MM.1S (cell line): ENCODE measurements at places on chromosomes 5 and 9.

- no peak for DNase-seq
Measured at GRCh38 chr9:129011170-129011569, 17.0 kb downstream of the SH3GLB2 start.

GRCh38 chr5:94140300-94140699 is 398.9 kb upstream of the POU5F2 start:
- no peak for DNase-seq

DNA sequence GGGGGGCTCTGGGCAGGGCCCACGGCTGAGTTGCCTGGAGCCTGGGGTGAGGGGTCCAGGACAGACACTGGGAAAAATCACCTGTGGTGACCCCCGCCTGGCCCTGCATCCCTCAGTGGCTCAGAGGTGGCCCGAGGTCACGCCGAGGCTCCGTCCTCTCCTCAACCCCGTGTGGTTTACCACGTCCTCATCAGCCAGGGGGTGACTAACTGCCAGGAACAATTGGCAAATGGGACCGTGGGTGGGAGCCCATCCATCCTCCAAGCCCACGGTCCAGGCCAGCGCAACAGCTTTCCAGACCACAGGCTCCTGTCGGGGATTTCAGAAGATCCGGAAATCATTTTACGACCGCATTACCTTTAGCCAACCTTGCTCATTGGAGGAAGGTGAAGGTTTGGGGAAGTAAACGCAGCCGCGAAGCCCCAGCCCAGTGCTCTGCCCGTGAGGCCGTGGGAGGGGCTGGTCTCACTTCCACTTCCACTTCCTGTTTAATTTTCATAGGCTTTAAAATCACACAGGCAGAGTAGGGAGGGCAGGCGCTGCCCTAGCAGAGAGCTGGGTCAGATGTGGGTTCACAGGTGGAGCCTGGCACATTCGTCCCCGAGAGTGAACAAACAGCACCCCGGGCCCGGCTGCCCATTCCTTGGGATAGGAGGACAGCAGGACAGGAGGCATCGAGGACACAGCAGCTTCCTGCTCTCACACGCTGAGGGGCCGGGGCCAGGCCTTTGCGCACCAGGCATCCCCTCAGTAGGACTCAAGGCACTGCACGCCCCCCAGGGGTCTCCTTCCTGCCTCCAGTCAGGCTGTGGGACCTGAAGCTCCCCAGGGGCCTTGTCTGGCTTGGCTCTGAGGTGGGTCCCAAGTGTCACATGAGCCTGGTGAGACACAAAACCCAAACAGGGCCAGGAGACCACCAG is 19.8 kb upstream of the SLC9A3 start:
- DNase-seq, result peak; percentile 73

GRCh38 chr5:133714161-133714915 is 102.0 kb upstream of the FSTL4 start:
- no peak for DNase-seq

- DNase-seq, result no peak
Measured at GRCh38 chr9:120891884-120892747, 15.1 kb upstream of the PHF19 start.

- no peak for DNase-seq
Measured at GRCh38 chr9:36868586-36869282, 165.3 kb downstream of the PAX5 start.

DNA sequence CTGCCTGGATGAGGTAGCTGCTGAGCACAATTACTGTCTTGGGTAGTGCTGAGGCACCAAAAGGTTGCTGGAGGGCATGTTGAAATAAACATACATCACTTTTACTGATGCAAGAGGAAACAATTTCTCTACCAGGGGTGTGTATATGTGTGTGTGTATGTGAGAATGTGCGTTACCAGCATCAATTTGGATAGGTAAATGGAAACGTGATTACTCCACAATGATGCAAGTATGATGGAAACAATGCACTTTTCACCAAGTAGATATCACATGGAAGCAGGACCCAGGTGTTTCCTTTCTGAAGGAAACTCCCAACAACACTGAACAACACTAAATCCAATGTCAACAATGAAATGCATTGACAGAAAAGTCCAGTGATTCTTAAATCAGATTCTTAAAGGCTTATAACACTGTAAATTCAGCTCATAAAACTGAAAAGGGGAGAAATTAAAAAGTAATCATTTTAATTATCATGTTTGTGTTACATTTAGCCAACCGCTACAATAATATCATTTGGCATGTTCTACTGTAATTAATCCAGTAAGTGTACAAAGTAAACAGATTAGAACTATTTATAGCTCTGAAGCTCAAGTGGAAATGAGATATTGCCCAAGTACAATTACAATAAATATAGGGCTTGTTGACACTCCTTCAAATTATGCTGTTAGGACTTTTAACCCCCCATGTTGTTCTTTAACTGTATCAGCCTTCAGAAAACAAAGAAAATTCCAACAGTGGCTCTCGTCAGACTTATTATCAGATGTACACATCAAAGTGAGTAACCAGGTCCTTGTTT is 25.3 kb downstream of the YIPF5 start:
- DNase-seq, result no peak

DNA sequence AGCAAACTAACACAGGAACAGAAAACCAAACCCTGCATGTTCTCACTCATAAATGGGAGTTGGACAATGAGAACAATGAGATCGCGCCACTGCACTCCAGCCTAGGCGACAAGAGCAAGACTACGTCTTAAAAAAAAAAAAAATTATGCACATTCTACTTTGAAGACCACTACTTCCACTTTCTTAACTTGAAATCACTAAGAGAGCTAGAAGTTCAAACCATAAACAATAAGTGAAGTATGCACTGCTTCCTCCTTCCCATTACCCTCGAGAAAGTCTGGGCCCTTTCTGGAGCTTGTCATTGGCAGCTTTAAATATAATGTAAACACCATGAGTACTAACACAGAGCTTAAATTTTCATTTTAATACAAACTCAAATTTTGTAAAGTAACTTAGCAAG is 94.9 kb downstream of the TLE1 start:
- no peak for DNase-seq

DNA sequence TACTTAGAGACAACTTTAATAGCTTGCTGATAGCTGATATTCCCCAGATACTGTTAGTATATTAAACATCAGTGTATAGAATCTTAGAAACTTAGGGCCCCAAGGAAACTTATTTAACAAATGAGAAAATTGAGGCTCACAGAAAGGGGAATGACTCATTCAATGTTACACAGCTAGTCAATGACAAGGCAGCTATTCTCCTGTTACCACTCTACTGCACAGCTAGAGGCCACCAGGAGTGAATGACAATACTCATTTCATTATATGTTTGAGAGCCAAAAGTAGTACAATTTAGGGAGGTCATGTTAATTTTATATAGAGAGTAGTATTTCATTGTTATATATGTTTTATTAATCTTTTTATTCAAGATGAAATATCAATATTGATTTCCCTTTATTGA is 33.2 kb upstream of the PCDHB1 start:
- DNase-seq, result no peak

- DNase-seq, result no peak
Measured at GRCh38 chr9:115461280-115461679, 343.3 kb upstream of the TNC start.

- DNase-seq, result no peak
Measured at GRCh38 chr9:129023036-129023907, 4.9 kb downstream of the SH3GLB2 start.

- DNase-seq, result no peak
Measured at GRCh38 chr5:15520856-15521255, 20.9 kb downstream of the FBXL7 start.

- no peak for DNase-seq
Measured at GRCh38 chr5:106530150-106530549, 1140.6 kb downstream of the EFNA5 start.

GRCh38 chr9:132411091-132411508 is 1.1 kb downstream of the CFAP77 start:
- DNase-seq, result peak; percentile 85

DNA sequence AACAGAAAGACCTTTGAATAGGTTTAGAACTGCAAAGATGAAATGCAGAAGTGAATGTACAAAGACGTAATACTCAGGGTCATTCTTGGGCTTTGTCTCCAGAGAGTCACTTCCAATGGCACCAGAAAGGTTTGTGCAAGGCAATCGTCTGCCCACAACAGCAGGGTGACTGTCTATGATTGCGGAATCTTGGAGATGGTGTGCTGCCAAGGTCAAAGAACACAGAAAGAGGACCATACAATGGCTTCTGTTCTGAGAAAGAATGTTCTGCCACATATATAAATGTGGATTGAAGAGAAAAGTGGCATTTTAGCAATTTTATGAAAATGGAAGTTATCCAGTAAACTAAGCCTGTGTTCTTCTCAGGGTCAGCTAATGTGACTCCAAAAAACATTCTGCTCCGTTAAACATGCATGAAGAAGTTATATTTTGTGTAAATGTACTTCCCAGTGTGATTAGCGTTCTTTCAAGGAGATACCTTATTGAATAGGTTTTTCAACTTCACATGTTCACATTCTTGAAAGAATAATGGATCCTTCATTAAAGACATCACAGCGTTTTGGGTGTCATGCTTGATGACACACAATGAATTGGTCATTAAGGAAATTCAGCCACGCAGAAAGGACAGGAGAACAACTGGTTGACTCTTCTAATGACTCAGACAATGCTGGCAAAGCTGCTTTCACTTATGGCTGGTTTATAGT is 73.4 kb upstream of the CDH6 start:
- no peak for DNase-seq

- DNase-seq, result no peak
Measured at GRCh38 chr9:121924700-121925099, 168.4 kb downstream of the TTLL11 start.

DNA sequence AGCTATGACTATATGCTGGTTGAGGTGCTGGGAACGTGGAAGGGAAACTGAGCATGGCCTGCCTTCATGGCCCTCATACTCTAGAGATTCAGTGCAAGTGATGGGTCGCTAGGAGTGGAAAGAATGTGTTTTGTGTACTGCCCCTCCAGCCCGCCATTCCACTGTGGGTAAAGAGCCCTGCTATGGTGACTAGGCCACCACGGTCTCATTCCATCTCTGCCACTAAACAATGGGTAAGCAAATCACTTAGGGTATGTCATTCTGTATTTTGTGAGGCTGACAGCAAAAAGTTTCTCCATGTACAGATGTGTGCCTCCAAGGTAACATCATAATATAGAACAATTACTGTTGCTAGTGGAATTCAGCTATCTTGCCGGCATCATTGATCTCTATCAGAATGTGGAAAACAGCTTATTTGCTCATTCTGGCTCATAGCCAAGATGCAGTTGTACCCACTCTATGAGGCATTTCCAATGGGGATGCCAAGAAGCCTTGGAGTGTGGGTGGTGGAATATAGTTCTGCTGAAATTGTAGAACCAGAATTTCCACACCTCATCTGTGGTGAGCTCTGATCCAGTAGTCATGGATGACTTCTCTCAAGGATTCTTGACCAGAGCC is 12.5 kb downstream of the SMARCA2 start:
- no peak for DNase-seq

DNA sequence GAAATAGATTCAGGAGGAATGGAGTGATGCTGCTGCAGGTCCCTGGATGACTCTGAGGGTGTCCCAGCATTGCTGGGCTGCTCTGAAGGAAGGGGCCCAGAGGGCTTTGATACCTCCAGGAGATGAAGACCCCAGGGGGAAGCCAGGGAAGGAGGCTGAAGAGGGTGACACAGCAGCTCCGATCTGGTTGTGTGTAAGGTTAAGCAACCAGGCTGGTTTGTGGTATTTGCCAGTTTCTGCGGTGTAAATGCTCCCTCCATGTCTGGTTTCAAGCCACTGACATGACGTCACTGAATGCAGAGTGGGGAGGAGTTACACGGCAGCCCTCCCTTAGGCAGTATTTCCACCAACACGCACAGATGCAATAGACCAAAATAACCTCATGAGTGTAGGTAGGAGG is 40.0 kb upstream of the ORM1 start:
- peak; percentile 78 for DNase-seq

- DNase-seq, result no peak
Measured at GRCh38 chr5:9176641-9177040, 369.2 kb downstream of the SEMA5A start.

DNA sequence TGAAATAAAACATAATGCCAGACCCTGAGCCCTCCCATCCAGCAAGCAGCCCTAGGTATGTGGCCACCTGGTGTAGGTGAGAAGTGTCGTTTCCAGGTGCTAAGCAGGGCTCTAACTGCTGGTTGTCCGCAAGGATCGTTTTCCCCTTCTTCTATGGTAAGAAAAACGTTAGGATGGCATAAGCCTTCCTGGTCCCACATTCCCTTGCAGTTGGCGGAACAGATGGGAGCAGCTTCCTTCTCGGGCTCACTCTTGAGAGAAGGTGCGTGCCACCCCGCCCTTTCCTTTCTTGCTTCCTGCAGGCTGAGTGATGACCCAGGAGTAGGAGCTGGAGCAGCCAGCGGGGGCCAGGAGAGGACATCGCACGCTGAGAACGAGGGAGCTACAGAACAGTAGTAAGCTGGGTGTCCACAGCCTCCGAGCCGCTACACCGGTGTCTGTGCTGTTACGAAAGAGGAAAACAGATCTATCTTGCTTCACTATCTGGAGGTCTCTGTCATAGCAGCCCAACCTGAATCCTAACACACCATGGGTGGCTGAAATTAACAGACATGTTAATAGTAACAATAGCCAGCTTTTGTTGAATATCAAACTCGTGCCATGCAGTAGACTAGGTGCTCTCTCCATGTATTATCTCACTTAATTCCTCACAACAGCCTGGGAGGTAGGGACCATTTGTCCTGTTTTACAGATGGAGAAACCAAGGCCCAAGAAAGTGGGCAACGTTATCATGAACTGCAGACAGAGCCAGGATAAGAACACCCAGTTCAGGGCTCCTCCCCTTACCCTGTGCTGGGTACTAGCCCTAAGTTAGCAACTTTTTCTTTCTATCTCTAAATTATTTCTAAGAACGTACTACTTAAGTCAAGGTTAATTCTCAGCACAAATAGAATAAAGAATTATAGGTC is 139.8 kb downstream of the COL23A1 start:
- DNase-seq, result no peak

GRCh38 chr5:9512457-9512856 is 33.4 kb downstream of the SEMA5A start:
- DNase-seq, result no peak

- peak; percentile 41 for DNase-seq
Measured at GRCh38 chr5:180315762-180316212, 23.9 kb upstream of the MAPK9 start.

DNA sequence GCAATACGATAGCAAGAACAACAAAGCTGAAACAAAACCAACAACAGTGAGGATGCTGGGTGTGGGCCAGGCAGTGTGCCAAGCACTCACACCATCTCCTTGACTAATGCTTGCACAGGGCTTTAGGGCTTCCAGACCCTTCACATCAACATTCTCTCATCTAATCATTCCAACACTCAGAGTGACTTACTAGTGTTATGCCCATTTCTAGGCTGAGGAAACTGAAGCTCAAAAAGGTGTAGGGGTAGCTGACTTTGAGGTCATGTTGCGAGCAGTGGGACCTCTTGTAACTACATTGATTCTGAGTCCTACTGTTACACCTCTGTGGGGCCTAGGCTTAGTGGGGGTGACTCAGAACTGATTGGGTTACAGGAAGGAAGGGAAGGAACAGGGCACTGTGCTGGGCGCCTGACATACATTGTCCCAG is 9.7 kb downstream of the ANGPTL2 start:
- no peak for DNase-seq

DNA sequence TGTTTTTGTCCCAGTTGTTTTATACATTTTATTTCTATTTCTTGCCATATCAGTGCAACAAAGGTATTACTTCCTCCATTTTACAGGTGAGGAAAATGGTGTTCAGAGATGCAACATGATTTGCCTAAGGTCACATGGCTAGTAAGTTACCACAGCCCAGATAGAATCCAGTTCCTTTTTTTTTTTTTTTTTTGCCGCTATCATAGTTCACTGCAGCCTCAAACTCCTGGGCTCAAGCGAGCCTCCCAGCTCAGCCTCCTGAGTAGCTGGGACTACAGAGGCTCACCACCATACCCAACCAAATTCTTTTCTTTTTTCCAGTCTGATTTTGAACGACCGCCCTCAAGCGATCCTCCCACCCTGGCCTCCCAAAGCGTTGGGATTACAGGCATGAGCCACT is 480 bp upstream of the CCDC69 start:
- peak; percentile 31 for DNase-seq
